ENCODE measurements at places on chromosomes 6 and 20.

GRCh38 chr20:16111172-16111832, 461.9 kb downstream of the KIF16B start:
- no peak for DNase-seq

DNA sequence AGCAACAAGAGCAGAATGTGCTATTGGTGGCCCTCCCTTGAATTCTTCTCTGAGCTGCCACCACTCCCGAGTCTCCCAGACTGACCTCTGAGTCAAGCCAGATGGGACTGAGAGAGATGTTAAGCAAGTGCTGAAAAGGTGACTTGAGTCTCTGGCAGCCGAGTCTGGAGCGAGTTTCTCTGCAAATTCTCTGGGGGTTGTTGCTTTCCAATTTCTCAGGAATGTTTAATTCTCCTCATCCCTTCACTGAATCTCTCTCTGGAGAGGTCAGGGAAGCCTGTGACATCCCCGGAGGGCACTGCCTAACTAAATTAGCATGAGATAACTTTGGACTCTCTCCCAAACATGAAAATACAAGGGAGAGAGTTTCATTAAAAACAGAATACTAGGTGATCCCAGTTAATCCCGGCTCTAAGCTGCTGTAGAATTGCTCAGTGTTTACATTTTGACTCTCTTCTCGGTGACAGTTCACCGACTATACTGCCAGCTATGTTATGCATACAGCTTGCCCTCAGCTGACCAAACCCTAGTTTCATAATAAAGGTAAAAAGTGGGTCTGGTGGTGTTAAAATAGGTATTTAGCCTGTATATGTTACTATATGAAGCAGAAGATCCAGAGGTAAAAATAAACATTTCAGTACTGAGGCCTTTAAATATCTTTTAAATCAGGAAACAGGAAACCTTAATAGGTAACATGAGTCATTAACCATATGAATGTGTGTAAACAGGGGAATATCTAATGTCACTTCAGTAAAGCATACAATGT, 157.9 kb downstream of the FOXC1 start:
- DNase-seq, result no peak

DNA sequence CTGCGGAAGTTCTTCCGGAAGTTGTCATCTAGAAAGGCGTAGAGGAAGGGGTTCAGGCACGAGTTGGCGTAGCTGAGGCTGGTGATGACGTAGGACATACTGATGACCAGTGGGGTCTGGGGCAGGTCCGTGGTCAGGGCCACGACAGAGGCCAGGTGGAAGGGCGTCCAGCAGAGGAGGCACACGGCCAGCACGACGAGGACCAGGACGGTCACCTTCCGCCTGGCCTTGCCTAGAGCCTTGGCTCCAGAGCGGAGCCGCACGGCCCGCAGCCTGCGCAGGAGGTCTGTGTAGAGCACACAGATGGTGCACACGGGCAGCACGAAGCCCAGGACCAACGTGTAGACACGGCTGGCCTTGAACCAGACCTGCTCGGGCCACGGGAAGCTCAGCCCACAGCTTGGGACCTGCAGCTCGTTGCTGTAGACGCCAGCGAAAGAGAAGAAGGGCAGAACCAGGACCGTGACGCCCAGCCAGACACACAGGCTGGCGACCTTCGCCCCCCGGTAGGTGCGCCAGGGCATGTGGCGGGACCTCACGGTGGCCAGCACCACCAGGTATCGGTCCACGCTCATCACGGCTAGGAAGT, 1.4 kb downstream of the NPBWR2 start:
- DNase-seq, result no peak

DNA sequence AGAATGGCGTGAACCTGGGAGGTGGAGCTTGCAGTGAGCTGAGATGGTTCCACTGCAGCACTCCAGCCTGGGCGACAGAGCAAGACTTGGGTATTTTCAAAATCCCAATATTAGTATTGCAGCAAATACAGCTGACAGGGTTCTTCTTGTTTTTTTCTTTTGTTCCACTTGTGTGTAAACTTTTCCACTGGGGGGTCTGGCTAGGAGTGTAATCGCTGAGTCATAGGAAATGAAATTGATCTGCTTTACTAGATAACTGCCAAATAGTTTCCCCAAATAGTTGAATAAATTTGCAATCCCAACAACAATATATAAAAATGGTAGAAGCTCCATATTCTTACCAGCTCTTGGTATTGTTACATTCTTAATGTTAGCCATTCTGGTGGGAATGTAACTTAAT, 526.0 kb upstream of the SOX4 start:
- no peak for DNase-seq

DNA sequence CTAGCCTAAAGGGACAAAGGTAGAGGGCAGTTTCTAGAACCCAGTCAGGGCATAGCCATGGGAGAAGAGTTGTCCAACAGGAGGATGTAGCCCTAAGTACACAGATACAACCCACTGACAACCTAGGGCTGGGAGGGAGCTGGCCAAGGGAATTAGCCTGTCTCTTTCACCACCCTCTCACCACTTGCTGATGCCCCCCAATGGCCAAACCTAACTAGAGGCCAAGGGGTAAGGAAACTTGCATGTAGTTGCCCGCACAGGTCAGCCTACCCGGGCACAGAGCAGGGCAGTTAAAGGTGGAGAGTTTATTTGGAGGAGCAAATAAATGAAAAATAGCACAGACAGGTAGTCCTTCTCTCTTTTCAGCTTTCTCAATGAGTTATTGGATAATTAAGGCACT, 143.3 kb downstream of the LRFN2 start:
- no peak for DNase-seq

DNA sequence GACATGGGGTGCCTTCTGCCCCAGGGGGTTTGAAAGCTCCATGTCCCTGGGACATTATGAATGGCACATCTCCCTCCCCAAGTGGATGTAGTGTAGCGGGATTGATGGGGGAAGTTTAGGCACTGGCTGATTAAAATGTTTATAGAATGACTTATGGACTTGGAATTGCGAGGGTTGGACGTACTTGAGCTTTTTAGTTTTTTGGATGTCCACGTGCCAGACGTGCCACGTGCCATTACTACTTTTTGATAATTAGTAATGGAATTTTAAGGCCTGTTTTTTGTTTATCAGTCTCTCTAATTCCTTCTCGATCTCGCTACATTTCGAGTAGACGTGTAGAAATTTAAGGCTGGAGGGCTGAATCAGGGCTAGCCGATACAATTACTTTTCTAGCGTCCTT, 162.8 kb downstream of the TBXT start:
- no peak for DNase-seq

DNA sequence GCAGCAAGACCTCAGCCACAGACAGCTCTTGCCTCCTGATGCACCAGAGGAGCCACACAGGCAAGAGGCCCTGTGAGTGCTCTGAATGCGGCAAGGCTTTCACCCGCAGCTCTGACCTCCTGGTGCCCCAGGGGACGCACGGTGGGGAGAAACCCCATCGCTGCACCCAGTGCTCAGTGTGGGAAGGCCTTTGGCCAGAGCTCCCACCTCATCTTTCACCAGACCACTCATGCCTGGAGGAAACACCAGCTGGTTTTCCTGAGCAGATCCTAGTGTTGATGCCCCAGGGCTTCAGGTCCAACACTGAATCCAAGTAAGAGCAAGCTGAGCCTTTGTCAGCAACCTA, 37.0 kb upstream of the XRN2 start:
- DNase-seq, result no peak

GRCh38 chr6:166936079-166936787, 20.1 kb downstream of the RNASET2 start:
- no peak for DNase-seq

DNA sequence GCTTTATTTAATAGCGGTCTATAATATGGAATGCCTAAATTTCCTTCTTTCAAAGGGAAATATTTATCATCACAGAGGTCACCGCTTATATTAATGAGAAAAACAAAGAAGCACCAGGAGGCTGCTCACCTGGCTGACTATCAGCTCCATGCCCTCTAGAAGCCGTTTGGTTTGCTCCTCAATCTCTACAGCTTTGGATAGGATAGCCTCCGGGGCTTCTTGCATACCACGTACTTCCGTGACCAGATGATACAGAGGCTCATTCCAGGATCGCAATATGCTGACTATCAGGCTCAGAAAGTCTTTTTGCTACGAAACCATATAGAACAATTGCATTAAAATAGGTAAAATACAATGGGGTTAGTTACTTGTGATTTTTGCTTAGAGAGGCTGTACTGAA, 6.8 kb downstream of the PRL start:
- DNase-seq, result no peak

GRCh38 chr6:52504782-52505136, 72.1 kb downstream of the TRAM2 start:
- no peak for DNase-seq

- no peak for DNase-seq
Measured at GRCh38 chr20:63775096-63775978, 35.8 kb downstream of the SLC2A4RG start.

GRCh38 chr6:15551798-15552197, 111.0 kb downstream of the DTNBP1 start:
- no peak for DNase-seq

Data from lower leg skin (tissue), 4 donors.